ENCODE measurements at places on chromosomes 12 and 14. TPM values are rescaled to one million over a fixed set of nuclear protein-coding genes. Genes with fewer than 3 reads are reported as not detected.

ATP5MC2 gene
- total RNA-seq: 317 TPM

SLC7A7 gene
- total RNA-seq: 7.4 TPM

DNA sequence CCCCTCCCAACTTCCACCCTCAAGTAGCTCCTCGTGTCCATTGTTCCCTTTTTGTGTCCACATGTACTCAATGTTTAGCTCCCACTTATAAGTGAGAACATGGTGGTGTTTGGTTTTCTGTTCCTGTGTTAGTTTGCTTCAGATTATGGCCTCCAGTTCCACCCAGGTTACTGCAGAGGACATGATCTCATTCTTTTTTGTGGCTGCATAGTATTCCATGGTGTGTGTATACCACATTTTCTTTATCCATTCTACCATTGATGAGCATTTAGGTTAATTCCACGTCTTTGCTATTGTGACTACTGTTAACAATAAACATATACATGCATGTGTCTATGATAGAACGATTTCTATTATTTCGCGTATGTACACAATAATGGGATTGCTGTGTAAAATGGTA lies 362.6 kb downstream of the TMTC2 start:
- DNase-seq: no peak

GAS2L3 gene
- 24.3 TPM for total RNA-seq

DNA sequence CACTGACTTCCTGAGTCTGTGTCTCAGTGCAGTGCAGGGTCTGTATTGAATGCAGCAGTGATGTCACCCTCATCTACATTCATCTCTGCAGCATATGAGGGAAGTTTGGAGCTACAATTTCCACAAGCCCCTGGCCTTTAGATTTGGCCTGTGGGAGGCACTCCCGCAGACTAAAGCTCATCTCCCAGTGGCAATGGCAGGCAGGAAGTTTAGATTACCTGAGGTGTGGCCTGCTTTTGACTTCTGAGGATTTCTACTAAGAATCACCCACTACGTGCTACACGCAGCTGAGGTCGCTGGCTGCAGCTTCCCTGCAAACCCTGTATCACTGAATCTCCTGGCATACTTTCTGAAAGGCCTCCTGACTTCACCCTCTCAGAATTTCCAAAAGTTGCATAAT lies 202.2 kb upstream of the PRKD1 start:
- peak; percentile 58 for DNase-seq

DNA sequence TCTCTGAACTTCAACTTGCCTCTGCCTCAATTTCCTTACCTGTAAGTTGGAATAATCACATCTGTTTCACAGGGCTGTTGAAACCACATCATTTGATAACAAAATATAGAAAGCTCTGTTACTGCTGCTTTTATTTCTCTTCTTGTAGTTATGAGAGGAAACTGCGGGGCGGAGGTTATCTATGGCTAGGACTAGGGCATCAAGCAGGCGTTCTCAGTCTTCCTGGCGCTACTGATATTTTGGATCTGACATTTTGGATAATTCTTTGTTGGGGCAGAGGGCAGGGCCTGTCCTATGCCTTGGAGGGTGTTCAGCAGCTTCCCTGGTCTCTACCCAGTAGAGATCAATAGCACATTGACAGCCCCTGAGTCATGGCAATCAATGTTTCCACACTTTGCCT lies 3.9 kb downstream of the P3H3 start:
- no peak for DNase-seq

GLI1 gene
- total RNA-seq: 2.5 TPM
